RPMI8226 (cell line): ENCODE measurements at places on chromosomes 3 and 15.

- no peak for DNase-seq
Measured at GRCh38 chr3:15616053-15616452, 14.5 kb downstream of the BTD start.

DNA sequence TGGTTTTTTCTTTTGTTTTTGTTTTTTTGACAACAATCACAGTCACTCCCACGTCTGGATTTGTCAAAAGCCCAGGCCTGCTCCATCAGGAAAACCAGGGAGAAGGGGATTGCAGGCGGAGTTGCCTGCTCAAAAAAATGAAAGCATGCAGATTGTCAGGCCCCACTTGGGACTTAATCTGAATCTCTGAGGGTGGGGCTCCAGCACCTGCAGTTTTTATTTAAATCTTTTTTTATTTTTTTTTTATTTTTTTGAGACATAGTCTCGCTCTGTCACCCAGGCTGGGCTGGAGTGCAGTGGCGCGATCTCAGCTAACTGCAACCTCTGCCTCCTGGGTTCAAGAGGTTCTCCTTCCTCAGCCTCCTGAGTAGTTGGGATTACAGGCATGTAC lies 140.9 kb downstream of the FOXP1 start:
- no peak for DNase-seq

GRCh38 chr15:101559952-101560351 lies 70.4 kb upstream of the PCSK6 start:
- DNase-seq: peak; percentile 87

- DNase-seq: no peak
Measured at GRCh38 chr15:77692614-77693013, 59.9 kb upstream of the LINGO1 start.

- peak; percentile 65 for DNase-seq
Measured at GRCh38 chr15:87575896-87576473, 680.6 kb downstream of the NTRK3 start.
